IPS DF 19.7 (cell line): ENCODE measurements at places on chromosomes 2 and 18.

DNA sequence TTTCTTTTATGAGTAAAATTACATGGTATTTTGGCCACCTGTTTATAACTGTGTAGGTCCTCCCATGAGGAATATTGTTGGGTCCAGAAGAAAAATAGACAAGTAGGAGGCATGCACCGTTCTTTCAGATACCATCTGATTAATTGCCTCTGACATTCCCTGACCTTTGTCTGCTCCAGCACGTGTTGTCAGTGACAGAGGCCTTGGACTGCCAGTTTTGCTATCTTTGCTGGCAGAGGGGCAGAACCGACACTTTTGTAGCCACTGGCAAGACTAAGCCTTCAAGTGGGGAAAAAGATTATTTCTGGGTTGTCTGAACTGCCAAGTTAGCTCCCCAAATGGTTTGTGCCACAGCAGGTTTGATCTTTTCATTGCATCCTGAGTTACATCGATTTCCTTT, 276.9 kb downstream of the CAMKMT start:
- DNase-seq, result no peak

DNA sequence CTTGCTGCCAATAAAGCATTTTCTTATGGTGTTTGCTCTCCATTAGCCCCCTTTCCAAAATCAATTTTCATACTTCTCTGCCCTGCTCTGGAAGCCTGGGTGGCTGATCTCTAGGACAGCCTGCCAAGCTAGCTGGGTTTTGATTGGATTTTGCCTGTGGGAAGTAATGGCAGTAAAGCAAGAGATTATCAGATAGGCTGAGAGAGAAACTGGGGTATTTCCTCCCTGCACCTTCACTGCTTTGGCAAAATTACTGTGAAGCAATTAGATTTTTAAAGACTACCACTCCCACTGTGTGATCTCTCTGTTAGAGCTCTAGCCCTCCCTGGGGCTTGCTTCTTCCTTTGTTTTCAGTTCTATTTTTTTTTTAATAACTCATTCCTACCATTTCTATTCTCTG, 223.8 kb downstream of the DLGAP1 start:
- DNase-seq, result no peak

DNA sequence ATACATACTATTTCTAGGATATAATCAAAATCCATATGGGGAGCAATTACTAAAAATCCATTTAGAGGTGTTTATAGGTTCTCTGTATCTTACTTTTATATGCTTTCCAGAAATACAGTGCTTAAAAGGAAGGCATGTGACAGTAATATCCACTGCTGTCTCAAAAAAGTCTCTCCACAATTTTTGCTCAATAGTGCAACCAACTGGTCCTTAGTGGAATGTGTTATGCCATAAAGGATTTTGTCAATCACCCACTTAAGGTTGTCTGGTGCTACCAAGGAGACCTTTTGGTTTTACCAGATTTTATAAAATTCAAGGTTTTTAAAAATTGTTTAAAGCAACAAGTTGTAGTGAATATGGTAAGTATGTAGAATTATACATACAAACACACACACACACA, 328.5 kb upstream of the DSEL start:
- DNase-seq, result no peak

- no peak for DNase-seq
Measured at GRCh38 chr2:112648081-112648480, 2.3 kb downstream of the SLC20A1 start.

DNA sequence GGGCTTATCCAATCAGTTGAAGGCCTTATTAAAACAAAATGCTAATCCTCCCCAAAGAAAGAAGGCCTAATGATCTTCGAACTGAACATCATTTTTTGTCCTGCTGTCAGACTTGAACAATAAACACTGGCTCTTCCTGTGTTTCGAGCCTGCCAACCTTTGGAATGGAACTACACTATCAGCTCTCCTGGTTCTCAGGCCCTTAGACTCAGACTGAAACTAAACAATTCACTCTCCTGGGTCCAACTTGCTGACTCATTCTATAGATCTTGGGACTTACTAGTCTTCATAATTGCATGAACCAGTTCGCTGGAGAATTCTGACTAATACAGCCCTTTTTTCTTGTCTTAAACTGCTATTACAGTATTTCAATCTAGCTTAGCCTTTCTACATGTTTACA, 235.2 kb downstream of the LNPK start:
- DNase-seq, result no peak

GRCh38 chr2:105490204-105490603, 91.4 kb upstream of the FHL2 start:
- DNase-seq, result no peak

DNA sequence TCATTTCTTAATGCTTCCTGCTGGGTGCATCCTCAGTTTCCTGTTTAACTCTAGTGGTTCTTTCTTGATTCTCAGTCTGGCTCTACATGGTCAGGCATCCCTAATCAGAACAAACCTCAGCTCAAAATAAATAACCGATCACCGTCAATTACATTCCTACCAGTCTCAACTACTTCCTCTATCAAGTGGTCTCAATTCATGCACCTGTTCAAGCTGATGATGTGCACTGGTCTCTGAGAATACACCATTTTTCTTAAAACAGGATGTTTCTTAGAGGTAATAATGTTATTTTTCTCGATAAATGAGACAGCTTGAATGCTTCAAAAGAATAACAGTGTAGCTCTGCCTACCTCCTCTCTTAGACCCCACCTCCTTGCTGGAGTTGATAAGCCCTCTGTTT, 420.9 kb downstream of the SOCS6 start:
- no peak for DNase-seq

GRCh38 chr2:222318026-222318711, 19.4 kb upstream of the PAX3 start:
- no peak for DNase-seq

GRCh38 chr2:217808326-217808725, 194.5 kb downstream of the TNS1 start:
- no peak for DNase-seq

DNA sequence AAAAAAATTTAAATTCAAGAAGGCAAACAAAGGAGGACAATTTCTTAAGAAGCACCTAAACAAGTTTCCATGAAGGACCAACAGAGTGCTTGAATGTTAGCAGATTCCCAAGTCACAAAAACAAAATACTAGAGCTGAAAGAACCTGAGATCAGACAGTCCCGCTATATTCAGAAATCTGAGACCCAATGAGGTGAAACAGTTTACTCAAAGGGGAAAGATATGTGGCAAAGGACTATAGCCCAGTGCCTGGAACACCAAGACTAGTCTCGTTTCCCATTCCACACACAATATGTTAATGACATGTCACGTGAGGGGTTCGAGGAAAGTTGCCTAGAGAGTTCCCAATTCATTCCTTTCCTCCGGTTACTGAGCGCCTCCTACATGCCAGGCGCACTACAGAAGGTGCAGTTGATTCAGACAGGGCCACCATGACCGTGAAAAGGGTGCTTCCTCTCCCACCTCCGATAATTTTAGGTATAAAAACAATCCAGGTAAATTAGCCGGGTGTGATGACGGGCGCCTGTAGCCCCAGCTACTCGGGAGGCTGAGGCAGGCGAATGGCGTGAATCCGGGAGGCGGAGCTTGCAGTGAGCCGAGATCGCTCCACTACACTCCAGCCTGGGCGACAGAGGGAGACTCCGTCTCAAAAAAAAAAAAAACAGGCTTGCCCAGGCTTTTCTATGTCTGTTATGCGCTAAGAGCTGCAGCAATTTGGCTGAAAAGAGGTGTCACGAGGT, 617 bp downstream of the SRBD1 start:
- peak; percentile 45 for DNase-seq

DNA sequence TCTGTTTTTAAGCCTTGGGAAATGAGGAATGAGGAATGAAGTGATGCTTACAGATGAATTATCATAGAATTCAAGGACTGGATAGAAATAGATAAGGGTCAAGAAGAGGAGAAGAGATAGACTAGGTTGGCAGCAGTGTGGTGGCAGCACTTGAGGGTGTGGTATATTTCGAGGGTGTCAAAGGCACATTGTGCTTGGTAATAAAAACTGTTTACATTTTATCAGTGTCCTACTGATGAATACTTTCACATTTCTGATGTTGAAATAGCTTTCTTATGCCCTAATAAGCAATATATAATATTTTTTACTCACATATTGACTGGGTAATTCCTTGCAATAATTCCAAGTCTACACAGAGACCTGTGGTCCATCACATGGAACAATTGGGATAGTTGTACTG, 3.4 kb downstream of the TFPI start:
- no peak for DNase-seq

DNA sequence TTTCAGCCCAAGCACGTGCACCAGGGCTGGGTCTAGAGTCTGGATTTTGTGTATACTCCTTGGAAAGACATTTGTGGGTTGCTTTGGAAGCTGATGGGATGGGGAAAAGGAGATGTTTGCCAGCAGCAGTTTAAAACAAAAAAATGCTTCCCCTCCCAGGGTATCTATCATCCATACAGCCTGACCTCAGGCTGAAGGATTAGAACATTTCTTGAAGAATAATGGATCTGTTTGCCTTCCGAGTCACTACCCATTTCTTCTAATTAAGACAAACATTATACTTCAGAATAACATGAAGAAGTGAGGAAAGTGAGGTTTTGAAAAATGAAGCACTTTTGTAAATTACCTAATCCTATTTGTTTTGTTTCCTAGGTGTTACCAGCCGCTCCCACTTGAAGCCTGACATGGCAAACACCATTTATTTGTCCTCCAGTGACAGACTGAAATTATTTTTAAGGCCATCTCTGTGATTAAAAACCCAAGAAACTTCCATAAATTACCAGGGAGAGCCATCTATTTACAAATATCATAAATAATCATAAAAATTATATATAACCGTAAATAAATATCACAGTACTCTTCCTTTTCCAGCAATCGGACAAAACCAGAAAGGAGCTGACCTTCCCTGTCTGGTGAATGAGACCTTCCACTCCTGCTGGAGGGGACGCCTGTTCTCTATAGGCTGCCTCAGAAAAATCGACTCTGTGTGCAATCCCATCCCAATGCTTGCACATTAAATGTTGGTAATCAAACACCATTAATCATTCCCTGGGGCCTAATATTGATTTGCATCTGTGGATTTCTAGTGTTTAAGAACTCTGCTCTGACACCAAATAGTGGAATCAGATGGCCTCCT, 106.8 kb downstream of the C1D start:
- DNase-seq, result no peak

DNA sequence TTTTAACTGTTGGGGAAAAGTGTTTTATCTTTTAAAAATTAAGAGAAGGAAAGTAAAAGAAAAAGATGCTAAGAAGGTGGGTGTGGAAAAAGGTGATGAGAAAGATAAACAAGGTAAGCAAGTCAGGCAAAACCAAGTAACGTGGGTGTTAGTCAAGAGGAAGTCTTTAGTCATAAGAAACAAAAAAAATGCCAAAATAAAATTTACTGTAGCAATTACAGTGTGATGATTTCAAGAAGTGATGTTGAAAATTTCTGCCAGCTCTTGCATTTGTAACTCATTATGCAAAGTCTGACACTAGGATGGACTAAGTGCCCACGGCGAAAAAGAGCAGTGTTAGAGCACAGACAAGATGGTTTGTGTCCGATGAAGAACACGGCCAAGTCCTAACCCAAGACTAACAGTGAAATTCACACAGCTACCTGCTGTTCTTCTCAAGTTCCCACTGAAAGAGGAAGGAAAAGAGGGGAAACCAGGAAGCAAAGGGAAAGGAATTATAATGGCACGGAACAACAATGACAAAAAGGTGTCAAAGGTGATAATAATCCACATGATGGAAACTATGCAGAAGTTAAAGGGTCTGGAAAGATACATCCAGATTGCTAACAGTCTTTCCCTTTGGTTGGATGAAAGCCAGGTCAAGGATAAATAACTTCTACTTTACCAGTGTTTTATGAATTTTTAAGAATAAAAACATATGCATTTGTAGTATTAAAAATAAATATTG, 34.1 kb downstream of the NOL10 start:
- no peak for DNase-seq

- no peak for DNase-seq
Measured at GRCh38 chr2:232980683-232981082, 32.4 kb downstream of the NGEF start.

DNA sequence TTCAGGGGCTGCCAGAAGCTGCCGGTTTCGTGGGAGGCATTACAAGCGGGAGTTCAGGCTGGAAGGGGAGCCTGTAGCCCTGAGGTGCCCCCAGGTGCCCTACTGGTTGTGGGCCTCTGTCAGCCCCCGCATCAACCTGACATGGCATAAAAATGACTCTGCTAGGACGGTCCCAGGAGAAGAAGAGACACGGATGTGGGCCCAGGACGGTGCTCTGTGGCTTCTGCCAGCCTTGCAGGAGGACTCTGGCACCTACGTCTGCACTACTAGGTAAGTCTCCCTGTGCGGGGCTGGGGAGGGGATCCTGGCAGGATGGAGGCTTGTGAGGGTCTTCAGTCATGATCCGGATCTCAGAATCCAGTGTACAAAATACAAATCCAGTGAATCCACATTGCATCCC, 17.8 kb downstream of the IL1R2 start:
- no peak for DNase-seq

DNA sequence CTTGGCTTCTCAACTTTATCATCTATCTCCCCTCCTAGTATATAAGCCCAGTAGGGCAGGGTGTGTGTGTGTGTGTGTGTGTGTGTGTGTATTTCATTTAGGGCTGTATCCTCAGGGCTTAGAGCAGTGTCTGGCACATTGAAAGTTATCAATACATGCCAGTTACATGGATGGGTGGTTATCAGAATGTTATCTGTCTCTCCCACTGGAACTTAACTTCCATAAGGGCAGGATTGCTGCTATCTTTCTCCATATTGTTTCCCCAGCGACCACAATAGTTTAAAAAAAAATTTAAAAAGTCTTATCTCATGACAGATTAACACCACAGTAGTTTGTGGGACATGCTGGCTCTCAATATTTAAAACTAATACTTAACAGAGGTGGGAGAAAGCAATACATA, 488.9 kb downstream of the PLCL1 start:
- DNase-seq, result no peak
